Left kidney (tissue), 8 donors: ENCODE measurements at places on chromosomes 1 and 21. TPM values are rescaled to one million over a fixed set of nuclear protein-coding genes. Genes with fewer than 3 reads are reported as not detected.

Gene INSRR
- polyA plus RNA-seq = 1.8 TPM

Gene CAPN8
- 2.3 TPM for polyA plus RNA-seq

Gene KRTAP22-2
- not detected for polyA plus RNA-seq

Gene LEFTY1
- 3.6 TPM for polyA plus RNA-seq

Gene CFAP141
- polyA plus RNA-seq = not detected

Gene NMNAT2
- 4.2 TPM for polyA plus RNA-seq

Gene AVPR1B
- polyA plus RNA-seq = 0.85 TPM

Gene ANKRD35
- 1.9 TPM for polyA plus RNA-seq
